ENCODE measurements at places on chromosomes 3 and 15.

DNA sequence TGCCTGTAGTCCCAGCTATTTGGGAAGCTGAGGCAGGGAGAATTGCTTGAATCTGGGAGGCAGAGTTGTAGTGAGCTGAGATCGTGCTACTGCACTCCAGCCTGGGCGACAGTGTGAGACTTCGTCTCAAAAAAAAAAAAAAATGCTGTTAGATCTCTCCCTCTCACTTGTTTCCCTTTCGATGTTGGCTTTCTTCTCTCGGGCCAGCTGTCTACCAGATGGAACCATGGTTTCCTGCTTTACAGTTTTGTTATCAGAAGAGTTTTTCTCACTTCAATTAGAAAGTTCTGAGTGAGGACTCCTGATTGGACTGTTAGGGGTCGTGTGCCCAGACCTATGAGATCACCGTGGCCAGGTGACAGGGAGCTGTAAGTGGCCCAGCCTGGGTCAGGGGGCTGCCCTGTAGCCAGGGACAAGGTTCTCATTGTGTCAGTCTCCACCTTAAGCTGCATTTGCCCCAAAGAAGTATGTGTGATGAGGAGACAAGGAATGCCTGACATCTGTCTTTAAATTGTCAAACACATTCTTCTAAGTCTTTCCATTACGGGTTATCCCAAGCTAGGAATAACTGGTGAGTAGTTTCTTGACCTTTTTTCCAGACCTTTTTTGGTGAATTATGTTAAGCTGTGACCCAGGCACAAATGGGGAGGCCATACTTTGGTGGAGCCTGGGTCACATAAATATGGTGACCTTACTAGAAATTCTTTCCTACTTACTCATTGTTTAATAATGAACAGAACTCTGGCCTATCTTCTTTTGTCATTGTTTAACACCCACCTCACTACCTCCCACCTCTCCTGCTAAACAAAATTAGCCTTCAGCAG lies 25.2 kb downstream of the SNAPC5 start:
- peak; percentile 7 for DNase-seq

DNA sequence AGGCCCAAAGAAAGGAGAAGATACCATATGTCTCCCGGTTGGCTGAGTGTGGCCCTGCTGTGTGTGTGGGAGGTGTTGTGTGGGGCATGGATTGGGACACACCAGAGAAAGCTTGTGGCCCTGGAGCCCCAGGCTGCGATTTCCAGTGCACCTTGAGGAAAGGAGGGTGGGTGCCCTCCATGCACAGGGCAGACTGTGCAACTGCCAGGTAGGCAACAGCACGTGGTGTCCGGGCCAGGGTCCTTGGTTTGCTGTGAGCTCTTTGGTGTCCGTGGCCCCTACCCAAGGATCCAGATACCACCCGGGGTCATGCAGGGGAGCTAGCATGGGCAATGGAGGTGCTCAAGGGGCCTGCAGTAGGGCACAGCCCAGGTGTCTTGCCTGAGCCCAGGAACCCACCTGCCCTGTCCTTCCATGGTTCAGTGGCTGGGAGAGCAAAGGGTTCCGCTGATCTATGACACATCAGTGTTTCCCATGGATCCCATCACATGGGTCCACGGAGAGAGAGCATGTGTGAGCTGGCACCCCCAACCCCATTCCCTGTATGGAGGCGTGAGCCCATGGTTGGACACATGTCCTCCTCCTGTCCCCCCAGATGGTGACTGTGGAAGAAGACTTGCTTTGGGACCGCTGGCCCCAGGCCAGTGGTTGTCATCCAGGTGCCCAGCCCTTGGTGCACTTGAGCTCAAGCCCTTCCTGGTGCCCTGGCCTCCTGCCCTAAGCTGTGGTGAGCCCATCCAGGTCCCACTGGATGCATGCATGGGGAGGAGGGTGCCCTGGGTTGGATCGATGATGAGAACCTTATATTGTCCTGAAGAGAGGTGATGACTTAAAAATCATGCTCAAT lies 223.4 kb downstream of the SNRPN start:
- no peak for DNase-seq

DNA sequence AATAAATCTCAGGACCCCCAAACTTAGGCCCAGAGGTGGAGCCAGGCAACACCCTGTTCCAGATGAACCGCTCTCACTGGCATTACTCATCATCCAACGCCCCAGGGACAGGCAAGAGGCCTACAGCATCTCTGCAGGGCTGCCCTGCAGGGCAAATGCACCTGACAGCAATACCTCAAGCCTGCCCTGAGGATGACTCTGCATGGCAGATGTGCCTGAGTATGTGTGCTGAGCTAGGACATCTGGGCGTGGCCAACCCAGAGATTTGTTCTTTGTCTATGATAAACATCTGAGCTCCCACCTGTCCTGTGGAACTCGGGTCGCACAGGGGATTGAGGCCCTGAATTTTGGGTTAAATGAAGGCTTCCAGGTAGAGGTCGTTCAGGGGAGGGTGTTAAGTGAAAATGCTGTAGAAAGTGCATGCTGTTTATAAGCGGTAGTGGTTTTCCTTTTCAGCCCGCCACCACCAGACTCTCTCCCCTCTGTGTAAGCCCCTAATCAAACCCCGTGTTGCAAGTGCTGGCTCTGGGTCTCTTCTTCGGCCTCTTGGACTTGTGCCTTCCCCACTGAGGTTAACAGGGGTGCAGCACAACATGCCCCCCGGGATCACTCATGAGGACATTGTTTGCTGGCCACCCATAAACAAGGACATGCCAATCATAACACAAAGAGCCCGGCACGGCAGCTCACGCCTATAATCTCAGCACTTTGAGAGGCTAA lies 92.3 kb downstream of the ATP10A start:
- DNase-seq: no peak

DNA sequence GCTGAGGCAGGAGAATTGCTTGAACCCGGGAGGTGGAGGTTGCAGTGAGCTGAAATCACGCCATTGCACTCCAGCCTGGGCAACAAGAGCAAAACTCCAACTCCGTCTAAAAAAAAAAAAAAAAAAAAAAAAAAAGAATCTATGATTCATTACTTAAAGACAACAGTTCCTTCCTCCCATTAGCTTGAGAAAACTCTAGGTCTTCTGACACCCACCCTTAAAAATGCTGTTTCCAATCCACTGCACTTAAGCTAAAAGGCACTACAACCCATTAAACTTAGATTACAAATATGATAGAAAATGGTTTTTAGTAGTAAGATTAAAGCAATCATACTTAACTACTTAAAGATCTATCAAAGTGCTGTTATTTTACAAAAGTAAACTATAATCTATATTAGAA lies 40.0 kb upstream of the BHLHE40 start:
- DNase-seq: no peak

Data from effector CD8-positive, alpha-beta T cell (primary cell).